ENCODE measurements at places on chromosomes 12 and 14. TPM values are rescaled to one million over a fixed set of nuclear protein-coding genes. Genes with fewer than 3 reads are reported as not detected.

DNA sequence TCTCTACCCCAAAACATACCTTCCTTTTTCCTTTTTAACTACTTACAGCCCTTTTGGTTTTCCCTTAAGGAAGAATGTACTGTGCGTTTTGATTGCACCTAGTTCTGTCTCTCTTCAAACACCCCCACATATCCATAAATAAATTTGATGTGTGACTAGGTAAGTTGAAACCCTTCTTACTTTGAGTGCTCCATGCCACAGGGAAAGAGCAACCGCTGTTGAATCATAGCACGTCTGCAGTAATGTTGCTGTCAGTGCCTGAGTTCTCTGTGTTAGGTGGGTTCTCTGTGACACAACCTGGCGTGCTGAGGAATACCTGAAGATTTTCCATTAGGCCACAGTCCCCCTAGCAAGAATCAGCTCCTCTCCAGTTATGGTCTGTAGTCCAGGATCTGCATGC, 102.1 kb downstream of the FIGNL2 start:
- DNase-seq: peak; percentile 11

DNA sequence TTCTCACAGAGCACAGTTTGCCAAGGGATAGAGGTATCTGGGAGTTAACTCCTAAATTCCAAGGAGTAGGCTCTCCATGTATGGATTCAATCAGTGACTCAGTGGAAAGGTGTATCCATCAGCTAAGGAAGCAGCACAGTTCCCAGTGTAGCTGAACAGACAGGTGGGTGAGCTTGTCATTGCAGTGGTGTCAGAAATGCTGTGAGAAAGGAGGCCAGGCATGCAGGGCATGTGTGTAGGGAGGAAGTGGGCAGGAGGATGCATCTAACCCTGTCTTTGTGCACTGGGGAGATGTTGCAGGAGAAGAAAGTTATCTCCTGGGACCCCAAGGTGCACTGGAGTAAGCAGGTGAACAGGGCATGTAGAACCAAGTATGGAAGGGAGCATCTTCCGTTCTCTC, 539.0 kb downstream of the VRK1 start:
- no peak for DNase-seq

GRCh38 chr14:61211476-61212255, 69.5 kb downstream of the TMEM30B start:
- DNase-seq: no peak

Gene PAPLN
- 21.7 TPM for polyA plus RNA-seq

Measured in renal cortex interstitium (tissue), 15 donors.